ENCODE measurements at places on chromosomes 11 and 22.
A peak's percentile ranks its signal among the peaks of the same experiment; 100 is the strongest.

DNA sequence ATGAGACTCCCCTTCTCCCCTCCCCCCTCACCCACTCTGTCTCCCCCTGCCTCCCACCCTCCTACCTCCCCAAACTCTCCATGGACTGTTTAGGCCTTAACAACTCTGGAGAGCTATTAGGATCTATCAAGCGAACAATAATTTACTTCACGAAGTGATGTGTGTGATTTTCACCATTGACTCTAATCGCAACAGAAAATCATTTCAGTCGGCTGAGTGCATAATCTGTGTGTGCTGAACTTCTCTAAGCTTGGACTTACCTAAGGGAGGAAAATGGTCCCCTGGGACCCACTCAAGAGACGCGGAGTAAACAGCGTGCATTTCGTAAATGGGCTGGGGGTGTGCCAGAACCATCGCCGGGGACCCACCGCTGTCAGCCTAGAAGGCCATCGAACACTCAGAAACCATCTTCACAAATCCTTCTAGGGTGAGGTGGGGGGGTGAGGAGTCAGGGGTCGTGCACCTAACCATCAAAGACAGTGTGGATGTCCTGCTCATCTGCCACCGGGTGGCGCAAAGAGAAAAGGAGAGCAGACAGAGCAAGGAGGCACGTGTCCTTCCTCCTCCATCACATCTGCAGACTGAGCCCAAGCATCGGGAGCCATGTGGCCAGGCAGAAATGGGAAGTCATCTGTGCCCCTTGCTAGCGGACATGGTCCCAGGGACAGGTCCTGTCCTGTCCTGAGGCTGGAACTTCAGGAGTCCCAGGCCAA, 62.1 kb upstream of the NUP50 start:
- no peak for DNase-seq

- DNase-seq = no peak
Measured at GRCh38 chr11:16815047-16815767, 76.8 kb downstream of the C11orf58 start.

GRCh38 chr11:35803115-35803514, 140.5 kb downstream of the TRIM44 start:
- no peak for DNase-seq

DNA sequence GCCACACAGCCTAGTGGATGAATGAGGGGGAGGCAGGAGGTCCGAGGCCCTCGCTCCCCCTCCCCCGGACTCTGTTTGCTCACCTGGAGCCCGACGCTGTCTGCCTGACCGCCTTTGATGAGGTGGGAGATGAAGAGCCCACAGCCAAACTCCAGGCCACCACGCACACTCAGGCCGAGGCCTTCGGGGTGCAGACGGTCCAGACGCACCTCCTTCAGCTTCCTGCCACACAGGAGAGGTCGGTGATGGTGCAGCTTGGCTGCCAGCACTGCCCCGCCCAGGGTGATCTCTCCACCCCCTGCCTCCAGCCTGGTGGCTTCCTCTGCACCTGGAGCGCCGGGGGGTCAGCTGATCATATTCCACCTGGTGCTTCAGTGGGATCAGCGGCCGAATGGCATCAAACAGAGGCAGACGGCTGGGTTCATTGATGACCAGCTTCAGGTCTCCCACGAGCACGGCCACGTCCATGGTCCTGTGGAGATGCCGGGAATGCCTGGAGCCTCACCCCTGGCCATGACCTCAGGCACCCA, 13.1 kb downstream of the USH1C start:
- DNase-seq = no peak

- no peak for DNase-seq
Measured at GRCh38 chr11:125168918-125169456, 4.4 kb downstream of the PKNOX2 start.

- DNase-seq = no peak
Measured at GRCh38 chr11:132125988-132126871, 755.8 kb downstream of the NTM start.

- no peak for DNase-seq
Measured at GRCh38 chr11:1226986-1227550, 4.2 kb downstream of the MUC5B start.

DNA sequence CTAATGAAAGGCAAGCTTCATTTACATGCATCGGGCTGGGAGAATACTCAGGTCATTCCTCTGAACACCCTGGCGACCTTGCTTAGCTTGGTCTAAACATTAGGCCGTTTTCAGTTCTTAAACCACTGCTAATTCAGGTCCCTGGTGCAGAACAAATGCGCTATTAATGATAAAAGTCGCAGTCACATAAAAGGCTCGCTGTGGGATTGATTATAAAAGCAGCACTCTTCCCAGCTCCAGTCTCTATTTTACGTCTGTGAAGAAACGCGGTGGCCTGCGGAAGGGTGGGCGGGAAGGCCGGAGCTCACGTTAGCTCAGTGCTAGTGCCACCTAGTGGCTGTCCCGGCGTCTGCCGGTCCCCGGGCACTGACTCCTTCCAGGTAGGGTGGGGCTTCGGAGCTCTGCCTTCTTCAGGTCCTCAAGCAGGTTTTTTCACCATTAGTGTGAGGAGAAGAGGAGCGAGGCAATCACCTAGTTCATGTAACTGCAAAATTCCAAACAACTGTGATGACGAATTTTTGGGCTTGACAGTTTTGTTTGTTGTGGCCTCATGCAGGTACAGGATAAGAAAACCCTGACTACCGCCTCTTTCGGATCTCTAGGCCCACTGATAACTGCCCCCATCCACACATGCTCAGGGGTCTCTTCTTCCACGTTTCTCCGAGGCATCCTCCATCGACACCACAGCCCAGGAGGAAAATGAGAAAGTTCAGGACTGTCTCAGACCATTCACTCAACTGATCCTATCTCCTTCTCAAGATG, 66.5 kb upstream of the CLMP start:
- DNase-seq = peak; percentile 52

DNA sequence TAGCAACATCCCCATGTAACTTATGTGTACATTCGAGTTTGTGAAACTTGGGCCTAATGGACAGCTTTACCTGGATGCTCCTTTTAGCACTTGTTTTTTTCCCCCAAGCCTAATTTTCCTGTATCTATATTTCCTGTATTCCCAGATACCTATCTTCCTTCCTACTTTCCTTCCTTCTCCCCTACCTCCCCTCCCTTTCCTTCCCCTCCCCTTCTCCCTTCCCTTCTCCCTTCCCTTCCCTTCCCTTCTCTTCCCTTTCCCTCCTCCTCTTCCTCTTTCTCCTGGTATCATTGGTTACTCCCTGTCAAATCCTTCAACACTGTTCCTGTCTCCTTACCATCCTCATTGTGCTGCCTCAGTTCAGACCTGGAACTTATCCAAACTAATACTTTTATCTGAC, 111.8 kb downstream of the HIPK3 start:
- no peak for DNase-seq
